ENCODE measurements at places on chromosomes 4 and X. TPM values are rescaled to one million over a fixed set of nuclear protein-coding genes. Genes with fewer than 3 reads are reported as not detected.
A peak's percentile ranks its signal among the peaks of the same experiment; 100 is the strongest.

The HAUS3 gene
- total RNA-seq: 14.1 TPM

DNA sequence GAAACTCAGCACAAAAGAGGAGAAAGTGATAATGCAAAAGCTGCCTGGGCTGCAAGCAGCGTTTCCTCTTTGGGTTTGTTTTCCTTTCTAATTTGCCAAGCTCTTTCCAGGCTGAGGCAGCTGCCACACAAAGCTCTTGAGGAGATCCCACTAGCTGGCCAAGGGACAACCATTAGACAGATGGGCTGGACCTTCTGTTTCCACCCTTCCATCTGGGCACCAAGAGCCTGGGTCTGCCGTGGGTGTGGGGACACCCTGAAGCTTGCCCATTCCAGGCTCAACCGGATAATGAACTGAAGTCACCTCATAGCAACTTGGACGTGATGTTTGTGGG is 194.6 kb upstream of the C1QTNF7 start:
- peak overlapping the region; percentile 25 for H3K27ac ChIP-seq
- no peak for DNase-seq
- no peaks in the 10 kb centered on the region for H3K4me1 ChIP-seq

The MAGEA2 gene
- total RNA-seq: not detected

DNA sequence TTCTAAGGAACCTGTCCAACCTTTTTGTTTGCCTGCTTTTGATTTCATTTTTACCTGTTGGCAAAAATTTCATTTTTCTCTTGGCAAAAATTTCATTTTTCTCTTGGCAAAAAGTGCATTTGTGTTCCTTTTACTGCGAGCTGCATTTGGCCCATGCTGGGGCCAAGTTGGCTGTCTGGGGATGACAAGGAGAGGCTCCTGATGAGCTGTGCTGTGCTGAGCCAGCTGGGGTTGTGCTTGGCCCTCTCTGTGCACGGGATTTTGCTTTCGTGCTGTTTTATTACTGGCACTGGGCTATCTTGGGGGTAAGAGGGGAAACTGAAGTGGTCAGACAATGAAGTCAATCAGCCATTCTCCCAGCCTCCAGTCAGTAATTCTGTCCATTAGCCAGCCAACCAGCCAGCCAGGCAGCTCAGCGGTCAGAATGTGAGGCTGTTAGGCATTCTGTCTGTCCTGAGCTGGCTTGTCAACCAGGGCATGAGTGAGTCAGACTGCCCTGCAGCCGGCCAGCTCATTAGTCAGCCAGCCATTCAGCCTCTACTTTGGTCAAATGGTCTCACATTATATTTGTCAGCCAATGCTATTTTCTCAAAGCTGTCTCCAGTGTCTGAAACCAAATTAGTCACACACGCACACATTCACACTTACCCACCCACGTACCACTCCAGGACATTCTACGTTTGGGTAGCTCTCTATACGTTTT is 56.9 kb upstream of the PRPS1 start:
- no peaks in the 10 kb centered on the region for H3K27me3 ChIP-seq
- no peak for DNase-seq
- no peak overlapping the region for H3K27ac ChIP-seq
- H3K4me1 ChIP-seq: no peaks in the 10 kb centered on the region

- H3K36me3 ChIP-seq: no peaks in the 10 kb centered on the region
- H3K27ac ChIP-seq: no peak overlapping the region
- no peaks in the 10 kb centered on the region for H3K27me3 ChIP-seq
- H3K4me3 ChIP-seq: no peak overlapping the region
Measured at GRCh38 chr4:2409381-2409783, 9.1 kb downstream of the ZFYVE28 start.

DNA sequence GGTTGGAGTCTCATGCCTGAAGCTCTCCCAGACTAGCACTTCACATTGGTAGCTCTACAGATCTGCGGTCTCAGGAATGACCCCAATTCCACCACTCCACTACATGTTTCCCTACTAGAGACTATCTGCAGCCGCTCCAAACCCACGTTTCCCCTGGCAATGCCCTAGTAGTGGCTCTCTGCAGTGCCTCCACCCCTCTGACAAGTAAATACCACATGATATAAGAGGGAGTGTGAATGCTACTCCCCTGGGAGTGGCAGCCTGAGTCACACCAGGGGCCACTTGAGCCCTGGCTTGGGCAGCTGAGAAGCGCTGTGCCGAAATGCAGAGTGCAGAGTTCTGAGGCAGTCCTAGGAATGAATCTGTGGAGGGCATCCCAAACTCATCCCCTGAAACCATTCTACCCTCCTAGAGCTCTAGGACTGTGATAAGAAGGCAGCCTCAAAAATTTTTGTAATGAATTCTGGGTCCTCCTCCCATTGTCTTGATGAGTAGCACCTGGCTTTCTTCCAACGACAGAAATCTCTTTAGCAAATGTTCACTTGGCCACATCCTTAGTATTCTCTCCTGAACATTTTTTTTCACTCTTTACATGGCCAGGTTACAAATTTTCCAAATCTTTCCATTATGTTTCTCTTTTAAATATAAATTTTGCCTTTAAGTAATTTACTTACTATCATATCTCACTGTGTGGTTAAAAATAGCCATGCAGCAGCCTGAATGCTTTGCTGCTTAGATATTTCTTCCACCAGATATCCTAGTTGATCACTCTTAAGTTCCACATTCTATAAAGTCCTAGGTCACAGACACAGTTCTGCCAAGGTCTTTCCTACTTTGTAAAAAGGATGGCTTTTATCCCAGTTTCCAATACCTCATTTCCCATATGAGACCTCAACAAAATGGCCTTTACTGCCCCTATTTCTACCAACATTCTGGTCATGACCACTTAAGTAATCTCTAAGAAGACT is 160.2 kb upstream of the CPEB2 start:
- no peaks in the 10 kb centered on the region for H3K4me1 ChIP-seq
- H3K36me3 ChIP-seq: no peaks in the 10 kb centered on the region
- H3K27me3 ChIP-seq: no peaks in the 10 kb centered on the region
- no peak overlapping the region for H3K27ac ChIP-seq
- no peak overlapping the region for H3K4me3 ChIP-seq

DNA sequence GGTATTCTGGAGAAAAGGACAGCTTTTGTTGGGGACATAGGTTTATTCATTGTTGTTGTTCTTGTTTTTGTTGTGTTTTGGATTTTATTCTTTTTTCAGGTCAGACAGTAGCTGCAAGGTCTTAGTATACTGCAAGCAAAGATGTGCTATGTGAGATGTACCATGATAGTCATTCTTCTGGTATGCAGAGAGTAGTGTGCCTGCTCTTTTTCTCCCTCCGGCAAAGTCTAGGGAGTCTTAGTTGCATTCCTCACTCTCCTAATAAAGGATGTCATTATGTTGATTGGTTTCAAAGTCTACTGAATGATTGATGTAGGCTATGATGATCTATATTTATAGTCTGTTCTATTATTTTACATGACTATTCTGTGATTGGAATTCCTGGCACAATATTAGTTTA is 119.9 kb upstream of the POF1B start:
- no peak overlapping the region for H3K4me3 ChIP-seq
- H3K27ac ChIP-seq: no peak overlapping the region
- no peak for DNase-seq
- H3K36me3 ChIP-seq: no peaks in the 10 kb centered on the region
- H3K27me3 ChIP-seq: no peaks in the 10 kb centered on the region

The YY2 gene
- 3.5 TPM for total RNA-seq

Data from breast epithelium (tissue), 4 donors.